ENCODE measurements at places on chromosomes 12 and 14.

DNA sequence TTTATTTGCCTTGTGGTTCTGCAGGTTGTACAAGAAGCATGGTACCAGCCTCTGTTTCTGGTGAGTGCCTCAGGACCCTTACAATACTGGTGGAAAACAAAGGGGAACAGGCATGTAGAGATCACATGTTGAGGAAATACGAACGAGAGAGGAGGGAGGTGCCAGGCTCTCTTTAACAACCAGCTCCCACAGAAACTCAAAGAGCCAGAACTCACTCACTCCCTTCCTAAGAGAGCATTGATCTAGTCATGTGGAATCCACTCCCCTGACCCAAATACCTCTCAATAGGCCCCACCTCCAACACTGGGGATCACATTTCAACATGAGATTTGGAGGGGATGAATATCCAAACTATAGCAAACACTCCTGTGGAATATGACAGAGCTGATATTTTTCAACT lies 938.0 kb downstream of the GALC start:
- DNase-seq = no peak

- no peak for DNase-seq
These were observed 153.0 kb upstream of the DIO3 start for GRCh38 chr14:101408077-101408831.

DNA sequence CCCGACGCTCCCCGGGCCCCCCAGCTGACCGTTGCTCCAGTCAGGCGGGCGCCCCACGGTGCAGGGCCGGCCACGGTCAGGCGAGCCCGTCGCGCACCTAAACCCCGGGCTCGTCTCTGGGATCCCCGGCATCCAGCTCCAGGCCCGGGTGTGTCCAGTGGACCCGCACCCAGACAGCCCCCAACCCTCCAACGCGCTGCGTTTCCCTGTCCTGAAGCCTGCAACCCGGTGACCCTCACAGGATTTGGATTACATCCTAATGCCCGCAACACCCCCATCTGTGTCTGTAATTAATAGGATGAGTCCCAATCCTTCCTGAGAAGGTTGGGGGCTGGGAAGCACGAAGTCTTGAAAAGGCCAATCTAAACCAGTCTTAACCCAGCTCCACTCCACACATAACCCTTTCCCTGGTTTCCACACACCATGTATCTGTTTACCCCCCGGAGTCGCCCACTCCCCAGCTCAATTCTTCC lies 10.4 kb downstream of the CPNE6 start:
- no peak for DNase-seq

DNA sequence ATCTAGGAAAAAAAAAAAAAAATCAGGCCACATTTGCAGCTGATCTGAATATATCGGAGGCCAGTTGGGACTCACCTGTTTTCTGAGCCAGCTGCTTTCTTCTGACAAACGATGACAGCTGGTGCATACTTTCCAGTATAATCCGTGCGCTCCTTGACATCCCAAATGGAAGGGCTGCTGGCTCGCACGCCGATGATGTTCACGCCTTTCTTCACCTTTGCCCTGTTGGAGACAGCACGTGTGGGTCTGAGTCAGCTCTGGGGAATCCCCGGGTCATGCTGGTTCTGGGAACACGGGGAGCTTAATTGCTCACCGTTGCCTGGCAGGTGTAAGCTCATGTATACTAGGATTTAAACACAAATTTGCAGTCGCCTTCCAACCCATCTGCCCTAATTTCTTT lies 372.8 kb downstream of the TMEM132D start:
- no peak for DNase-seq
